Ascending aorta (tissue), 2 donors: ENCODE measurements at places on chromosomes 16 and 17. TPM values are rescaled to one million over a fixed set of nuclear protein-coding genes. Genes with fewer than 3 reads are reported as not detected.
A peak's percentile ranks its signal among the peaks of the same experiment; 100 is the strongest.

Gene MYH2
- not detected for total RNA-seq

- DNase-seq = no peak
Measured at GRCh38 chr16:51392521-51393187, 241.6 kb upstream of the SALL1 start.

GRCh38 chr16:57675741-57676551 is 7.8 kb downstream of the ADGRG3 start:
- DNase-seq = no peak

- DNase-seq = no peak
Measured at GRCh38 chr17:35889241-35889640, 9.1 kb upstream of the CCL5 start.

Gene MYLK3
- not detected for total RNA-seq

Gene CCL4
- not detected for total RNA-seq

Gene PITPNM3
- 10.4 TPM for total RNA-seq

DNA sequence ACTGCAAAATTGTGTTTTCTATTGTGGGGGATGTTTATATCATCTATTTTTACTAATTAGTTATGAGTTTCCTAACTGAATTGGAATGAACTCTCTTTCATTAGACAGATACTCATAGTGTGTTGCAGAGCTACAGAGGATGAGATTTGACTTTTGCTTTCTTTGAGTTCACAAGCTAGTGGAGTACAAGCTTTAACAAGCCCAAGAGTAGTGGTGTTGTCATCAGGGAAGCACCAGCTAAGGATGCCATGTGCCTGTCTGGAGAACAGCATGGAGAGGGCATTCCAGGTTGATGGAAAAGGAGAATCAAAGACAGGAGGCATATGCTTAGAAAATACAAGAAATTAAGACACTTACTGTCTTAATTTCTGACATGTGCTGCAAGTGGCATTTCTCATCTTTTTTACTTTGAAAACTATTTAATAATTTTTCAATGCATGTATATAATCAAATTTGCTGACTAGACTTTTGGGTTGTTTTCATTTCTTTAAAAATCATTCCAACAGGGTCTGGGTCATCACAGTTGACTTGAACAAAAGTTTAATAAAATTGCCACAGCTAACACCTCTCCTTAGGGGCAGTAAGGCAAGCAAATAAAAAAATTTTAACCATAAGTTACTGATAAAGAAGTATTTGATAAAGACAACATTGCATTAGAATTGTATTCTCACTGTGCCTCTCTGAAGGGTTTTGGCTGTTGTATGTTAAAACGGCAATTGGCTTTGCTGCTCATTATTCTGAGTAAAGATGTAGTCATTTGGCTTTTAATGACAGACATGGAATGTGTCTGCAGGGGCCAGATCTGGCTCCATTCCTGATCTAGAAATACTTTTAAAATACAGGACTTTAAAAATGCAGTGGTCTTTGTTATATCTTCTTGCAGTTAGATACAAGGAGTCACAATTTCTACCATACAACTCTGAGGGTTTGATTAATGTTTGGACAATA is 323.7 kb upstream of the CDH11 start:
- no peak for DNase-seq

DNA sequence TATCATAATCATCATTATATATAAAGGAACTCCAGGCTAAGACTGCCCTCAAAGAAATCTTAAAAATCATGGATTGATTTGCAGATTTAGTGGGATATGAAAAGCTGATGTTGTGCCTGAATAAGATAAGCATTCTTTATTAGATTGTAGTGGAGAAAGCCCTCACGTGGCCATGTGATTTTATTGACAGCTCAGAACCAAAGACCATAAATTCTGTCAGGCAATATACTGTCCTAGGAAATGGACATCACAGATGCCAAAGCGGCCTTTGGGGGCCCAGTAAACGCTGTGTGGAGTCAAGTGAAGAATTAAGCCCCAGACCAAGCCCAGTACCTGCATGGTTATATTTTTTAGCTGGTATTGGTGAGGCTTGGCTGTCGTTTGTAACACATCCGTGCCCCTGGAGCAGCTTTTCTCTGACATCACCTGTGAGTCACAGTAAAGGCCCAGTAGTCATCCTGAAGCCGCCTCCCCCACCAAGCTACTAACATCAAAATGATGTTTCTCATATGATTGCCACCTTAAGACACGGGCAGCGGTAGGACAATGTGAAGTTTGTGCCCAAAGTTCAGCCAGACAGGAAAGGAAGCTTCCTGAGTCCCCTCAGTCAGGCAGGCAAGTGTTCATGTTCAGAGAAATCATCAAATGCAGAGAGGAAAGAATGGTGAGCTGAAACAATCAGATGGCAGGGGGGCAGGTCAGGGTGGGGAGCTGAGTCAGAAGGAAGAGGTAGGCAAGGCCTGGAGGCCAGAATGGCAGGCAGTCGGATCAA is 209.4 kb downstream of the IRX3 start:
- DNase-seq = no peak

Gene CD300H
- not detected for total RNA-seq

Gene TMEM220
- 0.53 TPM for total RNA-seq

Gene CCDC102A
- 13.7 TPM for total RNA-seq

DNA sequence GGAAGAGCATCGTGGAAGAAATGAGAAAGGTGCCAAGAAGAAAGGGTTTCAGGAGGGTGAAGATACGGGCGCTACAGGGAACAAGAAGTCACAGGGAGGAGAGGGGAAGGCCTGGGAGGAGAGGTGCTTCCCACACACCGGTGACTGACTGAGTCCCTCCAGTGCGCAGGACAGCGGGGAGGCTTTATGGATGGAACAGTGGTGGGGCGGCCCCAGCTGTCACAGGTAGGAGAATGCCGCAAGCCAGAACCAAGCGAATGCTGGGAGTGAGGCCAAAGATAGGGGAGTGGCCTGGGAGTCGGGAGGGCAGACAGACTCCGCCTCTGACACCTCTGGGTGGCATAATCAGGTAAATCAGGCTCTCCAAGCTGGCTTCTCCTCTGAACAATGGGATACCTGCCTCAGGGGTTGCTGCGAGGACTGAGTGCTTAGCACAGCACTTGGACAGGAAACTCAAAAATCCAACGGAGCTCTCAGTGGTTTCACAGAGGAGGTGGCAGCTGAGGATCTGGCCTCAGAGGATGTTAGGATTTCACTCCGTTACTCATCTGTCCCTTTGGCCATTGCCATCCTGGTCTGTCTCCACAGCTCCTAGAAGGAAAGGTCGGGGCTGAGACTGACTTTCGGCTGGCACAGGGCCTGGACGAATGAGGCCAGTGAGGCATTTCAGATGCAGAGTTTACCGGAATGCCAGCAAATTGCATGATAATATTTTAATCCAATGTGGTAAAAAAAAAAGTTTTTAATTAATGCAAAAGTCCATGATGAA is 717 bp upstream of the CNP start:
- DNase-seq = peak; percentile 75

- no peak for DNase-seq
Measured at GRCh38 chr16:88462396-88462795, 9.3 kb downstream of the ZFPM1 start.

- no peak for DNase-seq
Measured at GRCh38 chr16:21257284-21257683, 20.8 kb downstream of the CRYM start.

GRCh38 chr17:2058586-2059546 is 4.0 kb downstream of the HIC1 start:
- no peak for DNase-seq
